COR-L47 (cell line): ENCODE measurements at places on chromosomes 1 and 21.

DNA sequence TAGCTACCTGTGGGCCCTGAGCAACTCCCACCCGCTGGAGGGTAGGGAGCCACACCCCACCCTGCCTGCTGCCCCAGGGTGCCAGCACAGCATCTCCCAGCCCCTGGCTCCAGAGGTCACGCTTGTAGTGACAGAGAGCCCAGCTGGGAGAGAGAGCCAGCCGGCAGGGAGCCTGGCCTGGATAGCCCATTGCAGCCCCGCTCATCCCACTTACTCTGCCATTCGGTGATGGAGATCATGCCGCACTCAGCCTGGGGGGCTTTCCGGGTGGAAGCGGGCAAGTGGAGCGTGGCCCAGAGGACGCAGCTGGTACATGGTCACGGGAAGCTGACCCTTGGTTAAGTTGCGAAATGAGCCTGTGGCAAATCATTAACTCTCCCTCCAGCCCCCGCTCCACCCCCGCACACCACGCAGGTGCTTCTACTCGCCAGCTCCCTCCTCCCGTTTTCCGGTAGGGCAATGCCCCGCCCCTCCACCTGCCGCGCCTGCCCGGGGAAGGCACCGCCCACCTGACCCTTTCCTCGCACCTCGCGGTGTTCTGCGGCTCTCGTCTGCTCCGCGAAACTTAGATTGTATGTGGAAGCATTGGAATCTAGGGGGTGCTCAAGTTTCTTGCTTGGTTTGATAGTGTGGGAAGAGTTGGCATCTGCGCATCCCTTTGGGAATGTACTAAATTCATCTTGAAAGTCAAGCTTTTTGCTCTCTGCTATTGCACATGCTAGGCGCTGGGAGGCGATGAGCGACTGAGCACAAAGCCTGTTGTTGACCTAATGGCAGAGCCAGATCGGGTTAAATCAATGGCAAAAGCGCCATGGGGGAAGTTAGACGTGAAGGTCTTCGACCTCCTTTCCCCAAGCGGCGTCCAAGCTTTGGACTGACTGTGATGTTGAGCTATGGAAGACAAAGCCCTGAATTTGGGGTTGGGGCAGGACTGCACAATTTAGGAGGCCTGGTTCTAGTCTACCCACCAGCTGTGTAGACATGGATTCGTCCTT, at the start of gene GOLT1A:
GOLT1A (minus strand) TSS at position 321 of the 995 bp plus-strand sequence; CDS start at position 239, 82 bp downstream.
- no peak for DNase-seq

- no peak for DNase-seq
Observed at GRCh38 chr1:147600119-147601111, 59.1 kb downstream of the BCL9 start.

- DNase-seq, result no peak
Observed at GRCh38 chr1:83043244-83043643, 955.7 kb downstream of the TTLL7 start.

- DNase-seq, result no peak
Observed at GRCh38 chr1:83918688-83919285, 80.1 kb downstream of the TTLL7 start.

GRCh38 chr1:112054510-112054909, 65.0 kb upstream of the KCND3 start:
- no peak for DNase-seq

- no peak for DNase-seq
Observed at GRCh38 chr1:111204201-111204982, 3.9 kb upstream of the DENND2D start.

DNA sequence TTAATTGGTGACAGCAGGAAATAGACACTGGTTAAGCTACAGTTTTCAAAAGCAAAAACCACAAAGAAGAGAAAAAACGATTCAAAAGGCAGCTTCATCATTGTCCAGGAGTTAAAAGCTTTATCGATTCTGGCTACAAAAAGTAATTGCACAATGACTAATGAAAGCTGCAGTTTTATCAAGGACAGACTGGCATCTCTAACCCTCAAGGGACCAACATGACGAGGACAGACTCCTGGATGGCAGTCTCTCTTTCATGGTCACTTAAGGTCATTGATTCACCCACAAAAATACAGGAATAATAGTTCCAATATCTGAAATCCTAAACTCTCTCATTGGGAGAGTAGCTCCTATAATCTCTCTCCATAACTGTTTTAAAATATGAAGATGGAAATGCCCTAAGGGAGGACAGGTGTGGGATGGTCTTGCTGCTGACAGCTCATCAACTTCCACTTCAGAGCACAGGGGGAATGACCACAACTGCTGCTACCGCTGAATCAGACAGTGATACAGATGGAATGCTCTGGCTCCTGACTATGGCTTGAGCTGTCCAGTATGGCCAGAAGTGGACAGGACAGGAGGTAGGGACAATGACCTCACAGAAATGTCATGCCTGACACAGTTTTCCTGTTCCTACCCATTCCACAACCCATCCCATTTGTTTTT, 17.4 kb upstream of the CPLANE2 start:
- no peak for DNase-seq

DNA sequence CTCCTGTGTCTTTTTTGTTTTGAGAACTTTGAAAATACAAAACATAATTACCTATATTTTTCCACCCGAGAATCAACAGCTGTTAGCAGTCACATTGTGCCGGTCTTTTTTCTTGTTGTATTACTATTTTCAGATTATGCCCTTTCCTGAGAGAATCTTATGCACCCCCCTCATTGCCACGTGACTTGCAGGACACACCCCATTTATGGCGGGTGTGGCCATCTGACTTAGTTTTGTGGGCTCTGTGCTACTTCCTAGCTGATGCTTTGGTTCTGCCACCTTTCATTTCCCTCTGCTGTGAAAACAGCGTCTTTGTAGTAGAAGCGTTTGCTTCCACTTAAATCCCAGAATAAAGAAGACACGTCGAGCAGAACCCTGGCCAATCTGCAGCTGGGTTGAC, 82.8 kb upstream of the SOX13 start:
- no peak for DNase-seq

DNA sequence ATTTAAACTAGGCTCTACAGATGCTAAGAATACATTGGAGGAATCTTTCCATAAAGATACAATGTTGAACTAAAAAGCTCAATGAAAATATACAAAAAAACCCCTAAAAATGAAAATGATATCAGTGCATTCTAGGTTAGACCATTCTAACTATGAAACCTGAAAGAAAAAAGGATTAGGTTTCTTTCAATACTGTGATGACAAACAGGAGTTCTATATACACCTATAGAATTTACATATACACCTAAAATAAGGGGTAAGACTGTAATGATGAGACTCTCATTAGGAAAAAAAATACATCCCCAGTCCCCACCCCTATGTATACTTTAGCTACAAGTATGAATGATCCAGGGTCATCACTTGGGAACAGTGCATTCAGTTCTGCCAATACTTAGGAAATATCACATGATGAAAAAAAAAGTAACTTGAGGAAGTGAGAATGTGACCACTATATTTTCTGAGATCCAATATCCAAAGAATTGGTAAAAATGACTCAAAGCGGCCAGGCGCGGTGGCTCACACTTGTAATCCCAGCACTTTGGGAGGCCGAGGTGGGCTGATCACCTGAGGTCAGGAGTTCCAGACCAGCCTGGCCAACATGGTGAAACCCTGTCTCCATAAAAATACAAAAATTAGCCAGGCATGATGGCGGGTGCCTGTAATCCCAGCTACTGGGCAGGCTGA, 26.3 kb downstream of the SELENOF start:
- DNase-seq, result no peak

GRCh38 chr1:66575739-66576138, 41.8 kb downstream of the SGIP1 start:
- DNase-seq, result no peak

GRCh38 chr21:44636209-44637017, 743 bp upstream of the KRTAP10-10 start:
- no peak for DNase-seq

DNA sequence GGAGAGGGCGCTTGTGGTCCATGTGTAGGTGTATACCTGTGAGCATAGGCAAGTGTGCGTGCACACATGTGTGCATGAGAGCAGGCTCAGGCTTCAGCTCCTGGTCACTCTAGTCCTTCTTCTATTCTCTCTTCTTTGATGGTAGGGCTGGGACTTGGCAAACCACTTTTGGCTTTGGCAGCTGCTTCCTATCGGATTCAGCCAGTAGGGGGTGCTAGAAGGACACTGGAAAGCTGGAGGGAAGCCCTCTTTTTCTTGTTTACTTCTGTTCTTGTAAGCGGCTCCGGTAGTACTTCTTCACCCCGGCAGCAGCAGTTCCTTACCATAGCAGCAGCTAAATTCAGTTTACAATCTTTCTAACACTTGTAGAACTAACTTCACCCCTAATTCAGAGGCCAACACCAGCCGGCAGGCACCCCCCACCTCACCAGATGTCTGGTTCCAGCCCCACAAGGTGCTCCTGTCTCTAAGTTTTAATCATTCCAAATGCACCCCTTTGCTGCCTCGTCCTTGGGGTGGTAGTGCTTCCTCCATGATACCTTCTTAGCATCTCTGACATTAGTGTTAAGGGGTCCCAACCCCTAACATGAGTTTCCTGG, 25.1 kb downstream of the NENF start:
- DNase-seq, result peak; percentile 41

GRCh38 chr1:206687915-206688442, 3.3 kb downstream of the MAPKAPK2 start:
- DNase-seq, result no peak

DNA sequence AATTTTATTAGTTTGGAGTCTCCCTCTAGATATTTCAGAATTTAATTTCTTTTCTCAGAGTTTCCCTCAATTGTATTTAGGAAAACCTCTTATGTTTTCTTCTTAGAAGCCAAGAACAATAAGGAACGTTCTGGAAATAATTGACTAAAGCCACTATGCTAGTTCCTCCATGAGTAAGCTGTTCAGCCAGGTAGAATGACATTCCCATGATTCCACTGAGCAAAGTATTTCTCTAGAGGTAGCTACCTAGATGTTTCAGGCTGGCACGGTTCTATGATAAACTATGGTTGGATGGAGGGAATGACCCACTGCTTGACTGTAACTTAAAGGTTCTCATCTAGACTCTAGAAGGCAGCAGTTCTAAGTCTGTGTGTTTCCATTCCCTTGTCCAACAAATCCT, 62.4 kb downstream of the CLDN17 start:
- no peak for DNase-seq

GRCh38 chr21:46068516-46069079, 29.3 kb upstream of the COL6A2 start:
- no peak for DNase-seq

DNA sequence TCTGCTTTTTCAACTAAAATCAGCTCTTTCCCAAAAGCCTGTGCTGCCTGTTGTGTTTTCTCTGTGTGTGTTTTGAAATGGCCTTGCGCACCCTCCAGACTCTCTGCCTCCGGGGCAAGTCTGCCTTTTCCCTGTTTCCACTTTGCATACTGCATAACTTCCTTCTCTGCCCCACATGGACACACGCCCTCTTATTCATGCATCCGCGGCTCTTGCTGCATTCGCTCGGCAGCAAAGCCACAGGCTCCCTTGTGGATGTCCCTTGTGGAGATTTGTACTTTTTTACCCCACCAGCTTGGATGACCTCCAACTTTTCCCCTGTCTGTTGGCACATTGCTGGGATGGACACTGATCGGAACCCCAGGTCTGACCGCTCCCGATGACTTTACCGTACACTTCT, 147.6 kb downstream of the ADSS2 start:
- no peak for DNase-seq

DNA sequence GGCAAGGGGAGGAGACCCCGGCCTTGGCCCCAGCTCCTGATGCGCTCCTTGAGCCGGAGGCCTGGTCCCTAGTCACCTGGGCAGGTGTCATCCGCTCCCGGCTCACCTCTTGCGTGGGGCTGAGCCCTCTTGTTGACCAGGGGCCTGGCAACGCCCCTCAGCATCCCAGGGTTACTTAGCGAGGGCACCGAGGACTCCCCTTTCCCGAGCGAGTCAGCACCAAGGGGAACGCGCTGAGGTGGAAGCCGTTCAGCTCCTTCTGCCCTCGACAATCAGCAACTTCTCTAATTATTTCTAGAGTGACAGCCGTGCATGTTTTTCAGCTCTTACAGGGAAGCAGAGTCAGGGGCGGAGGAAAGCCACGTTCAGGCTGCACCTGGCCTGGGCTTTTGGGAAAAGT, 522 bp downstream of the SLC45A1 start:
- no peak for DNase-seq

DNA sequence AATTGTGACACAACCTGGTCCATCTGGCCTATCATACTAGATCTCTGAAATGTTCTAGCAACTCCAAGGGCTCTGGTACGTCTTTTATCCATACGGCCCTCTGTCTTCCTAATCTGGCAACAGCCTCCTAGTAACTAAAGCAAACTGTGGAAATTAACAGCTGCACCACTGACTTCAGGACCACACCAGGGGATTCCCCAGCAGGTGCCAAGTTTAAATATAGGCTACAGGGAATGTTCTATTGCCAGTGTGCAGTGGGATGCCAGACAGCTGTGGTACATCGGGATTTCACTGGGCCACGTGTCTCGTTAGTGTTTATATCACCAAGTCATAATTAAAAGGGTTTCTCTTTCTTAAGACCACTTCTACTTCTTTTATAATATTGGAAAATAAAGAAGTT, 94.3 kb downstream of the RGS2 start:
- peak; percentile 80 for DNase-seq

DNA sequence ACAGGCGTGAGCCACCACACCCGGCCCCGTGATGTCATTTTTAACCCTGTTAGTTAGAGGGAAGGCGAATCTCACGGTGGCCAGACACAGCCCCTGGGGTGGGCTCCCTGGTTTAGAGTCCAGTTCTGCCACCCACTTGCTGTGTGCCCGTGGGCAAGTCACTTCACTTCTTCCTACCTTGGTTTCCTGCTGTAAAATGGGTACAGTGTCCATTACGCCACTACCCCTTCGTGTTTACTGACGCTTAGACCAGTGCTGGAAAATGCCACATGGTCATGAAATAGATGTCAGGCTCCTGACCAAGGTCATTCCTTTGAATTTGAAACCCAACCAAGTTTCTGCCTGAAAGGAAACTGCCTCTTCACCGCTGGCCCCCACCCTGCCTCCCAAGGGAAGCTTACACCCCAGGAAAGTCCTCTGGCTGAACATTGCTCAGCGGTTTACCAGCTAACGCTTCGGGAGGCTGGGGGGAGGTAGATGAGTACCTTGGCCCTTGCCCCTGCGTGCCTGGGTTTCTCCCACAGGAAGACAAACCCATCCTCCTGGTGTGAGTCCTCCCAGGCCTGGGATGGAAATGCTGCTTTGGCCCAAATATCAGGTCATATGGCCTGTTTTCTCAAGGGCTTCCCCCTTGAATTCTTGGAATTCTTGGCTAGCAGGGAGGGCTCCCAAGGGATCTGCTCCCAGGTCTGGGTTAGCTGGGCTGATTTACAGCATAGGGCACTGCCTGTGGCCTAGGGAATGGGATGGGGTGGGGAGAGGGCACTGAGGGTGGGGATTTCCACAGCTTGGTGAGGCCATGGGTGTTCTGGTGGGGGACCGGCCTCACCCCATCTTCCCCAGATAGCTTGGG, 7.6 kb upstream of the AADACL4 start:
- DNase-seq, result no peak

GRCh38 chr1:39980555-39981313, 25.8 kb downstream of the MFSD2A start:
- DNase-seq, result no peak

DNA sequence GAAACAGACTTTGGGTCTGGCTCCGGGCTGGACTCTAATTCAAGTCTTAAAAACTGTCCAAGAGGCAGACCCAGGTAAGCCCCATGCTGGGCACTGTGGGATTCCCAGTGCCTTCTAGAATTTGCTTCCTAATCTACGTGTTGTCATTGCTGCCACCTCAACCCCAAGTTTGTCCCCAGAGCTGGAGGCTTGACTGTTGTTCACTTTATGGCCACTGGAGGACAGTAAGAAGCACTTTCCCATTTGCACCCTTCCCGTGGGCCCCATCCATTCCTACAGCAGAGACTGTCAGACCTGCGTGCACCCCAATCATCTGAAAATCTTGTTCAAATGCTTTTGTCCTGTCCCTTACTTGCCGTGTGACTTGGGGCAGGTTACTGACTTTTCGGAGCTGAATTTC, 29.4 kb upstream of the VASH2 start:
- DNase-seq, result no peak

- no peak for DNase-seq
Observed at GRCh38 chr1:101153692-101154091, 83.1 kb upstream of the S1PR1 start.
